ENCODE measurements at places on chromosomes 12 and 14.

GRCh38 chr12:91311081-91311480 lies 128.5 kb upstream of the DCN start:
- no peak for DNase-seq

- no peak for DNase-seq
Observed at GRCh38 chr14:98161356-98161755, 1110.6 kb downstream of the BCL11B start.

- no peak for DNase-seq
Observed at GRCh38 chr14:72155379-72155993, 223.3 kb downstream of the RGS6 start.

GRCh38 chr14:102218688-102219087 lies 79.0 kb downstream of the WDR20 start:
- no peak for DNase-seq

DNA sequence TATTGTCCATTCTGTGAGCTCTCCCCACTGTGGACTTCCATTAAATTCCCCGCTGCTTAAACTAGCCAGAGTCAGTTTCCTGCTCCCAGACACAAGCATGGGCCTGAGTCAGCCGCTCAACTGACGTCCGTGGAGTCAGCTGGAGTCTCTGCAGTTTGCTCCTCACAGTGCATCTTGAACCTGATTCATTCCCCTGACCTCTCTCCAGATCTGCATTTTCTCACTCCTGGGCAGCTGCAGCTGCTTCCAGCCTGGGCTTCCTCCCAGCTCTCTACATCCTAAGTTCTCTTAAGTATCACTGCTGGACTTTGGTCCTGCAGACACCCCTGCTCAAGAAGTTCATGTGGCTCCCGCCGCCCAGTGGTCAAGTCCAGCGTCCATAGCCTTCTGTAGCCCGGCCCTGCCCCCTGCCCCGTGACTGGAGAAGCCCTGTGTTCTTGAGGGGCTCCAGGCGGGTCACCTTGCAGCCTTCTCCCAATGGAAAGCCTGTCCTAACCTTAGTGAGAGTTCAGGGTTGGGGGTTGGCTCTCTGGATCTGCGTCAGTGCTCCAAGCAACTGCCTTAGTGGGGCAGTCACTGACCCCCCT lies 20.0 kb downstream of the NFKBIA start:
- no peak for DNase-seq

DNA sequence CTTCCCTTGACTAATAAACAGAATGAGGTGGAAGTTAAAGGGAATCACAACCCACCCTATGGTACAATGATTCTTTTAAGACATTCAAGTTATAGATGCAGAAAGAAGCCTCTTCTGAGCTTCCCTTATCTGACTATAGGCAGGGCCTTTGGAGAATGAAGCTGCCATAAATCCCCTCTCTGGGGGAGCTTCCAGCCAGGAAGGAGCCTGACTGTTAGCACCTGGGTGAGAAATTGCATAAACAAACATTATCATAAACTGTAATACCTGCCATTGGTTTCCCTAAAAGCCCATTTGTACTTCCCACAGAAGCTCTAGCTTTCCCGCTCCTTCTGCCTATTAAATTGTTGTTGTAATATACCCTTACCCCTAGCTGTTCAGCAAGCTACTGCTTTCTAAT lies 81.3 kb upstream of the RESF1 start:
- DNase-seq = no peak

GRCh38 chr14:67426983-67427606 lies 15.1 kb upstream of the PLEK2 start:
- peak; percentile 87 for DNase-seq
